ENCODE measurements at places on chromosomes 2 and 18.

- DNase-seq: no peak
These were observed 267.8 kb upstream of the NCKAP5 start for GRCh38 chr2:133835821-133836619.

DNA sequence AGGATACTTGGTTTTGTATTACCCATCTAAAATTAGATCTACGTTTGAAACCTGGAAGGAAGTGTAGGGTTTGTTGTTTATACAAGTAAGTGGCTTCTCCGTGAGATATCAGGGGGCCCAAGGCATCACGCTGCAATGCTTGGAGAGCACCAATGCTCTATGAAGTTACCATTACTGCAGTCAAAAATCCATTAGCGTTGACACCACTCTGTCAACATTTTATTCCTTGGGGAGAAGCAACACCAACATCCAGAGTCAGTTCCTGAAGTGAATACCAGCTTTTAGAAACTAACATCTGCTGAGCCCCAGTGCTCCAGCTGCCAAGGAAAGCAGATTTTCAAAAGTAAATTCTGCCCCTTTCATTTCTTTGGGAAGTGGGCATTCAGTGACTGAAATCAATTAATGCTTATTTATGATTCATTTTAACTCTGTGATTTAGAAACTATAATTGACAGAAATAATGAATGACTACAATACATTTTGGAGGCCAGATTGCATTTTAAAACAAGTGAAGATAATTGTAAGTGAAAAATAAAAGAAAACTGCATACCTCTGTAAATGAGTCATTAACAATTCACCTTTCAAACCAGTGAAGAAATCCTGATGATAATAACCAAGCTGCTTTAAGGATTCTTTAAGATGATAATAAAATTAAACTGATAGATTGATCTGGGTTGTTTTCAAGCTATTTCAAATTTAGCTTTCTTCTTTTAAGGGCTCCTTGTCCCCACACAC is 30.5 kb downstream of the LRP1B start:
- DNase-seq: no peak

DNA sequence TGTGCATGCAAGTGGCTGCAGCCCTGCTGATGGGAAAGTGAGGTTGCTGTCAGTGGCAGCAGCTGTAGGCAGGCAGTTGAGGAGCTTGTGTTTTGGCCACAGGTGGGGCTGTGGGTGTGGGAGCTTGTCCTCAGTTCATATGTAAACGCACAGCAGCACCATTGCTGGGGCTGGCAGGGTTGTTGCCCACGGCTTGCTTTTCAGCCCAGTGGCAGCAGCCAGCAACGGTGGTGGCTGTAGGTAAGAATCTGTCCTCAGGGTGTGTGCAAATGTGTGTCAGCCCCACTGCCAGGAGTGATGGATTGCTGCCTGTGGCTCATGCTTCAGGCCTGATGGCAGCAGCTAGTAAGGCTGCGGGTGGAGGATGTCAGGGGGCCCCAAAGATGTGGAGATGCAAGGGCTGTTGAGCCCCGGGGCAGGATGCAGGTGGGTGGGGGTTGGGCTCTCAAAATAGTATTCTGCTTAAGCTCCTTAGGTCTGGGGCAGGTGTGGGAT is 141.3 kb upstream of the THUMPD2 start:
- DNase-seq: no peak

DNA sequence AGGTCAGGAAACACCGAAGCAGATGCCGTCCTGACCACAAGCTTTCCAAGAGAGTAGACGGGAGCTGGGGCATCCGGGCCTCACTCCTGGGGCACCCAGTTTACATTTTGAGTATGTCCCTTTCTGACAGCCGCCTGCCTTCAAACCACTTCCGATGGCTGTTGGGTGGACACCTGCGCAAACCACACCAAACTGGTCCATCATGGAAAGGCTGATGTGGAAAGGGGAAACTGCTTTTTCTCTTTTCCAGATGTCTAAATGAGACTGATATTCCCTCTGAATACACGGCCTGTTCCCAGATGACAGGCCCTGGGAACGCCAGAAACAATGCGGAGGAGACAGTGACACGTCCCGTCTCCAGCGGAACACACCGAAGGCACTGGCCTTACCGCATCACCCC is 290.0 kb upstream of the SALL3 start:
- no peak for DNase-seq

DNA sequence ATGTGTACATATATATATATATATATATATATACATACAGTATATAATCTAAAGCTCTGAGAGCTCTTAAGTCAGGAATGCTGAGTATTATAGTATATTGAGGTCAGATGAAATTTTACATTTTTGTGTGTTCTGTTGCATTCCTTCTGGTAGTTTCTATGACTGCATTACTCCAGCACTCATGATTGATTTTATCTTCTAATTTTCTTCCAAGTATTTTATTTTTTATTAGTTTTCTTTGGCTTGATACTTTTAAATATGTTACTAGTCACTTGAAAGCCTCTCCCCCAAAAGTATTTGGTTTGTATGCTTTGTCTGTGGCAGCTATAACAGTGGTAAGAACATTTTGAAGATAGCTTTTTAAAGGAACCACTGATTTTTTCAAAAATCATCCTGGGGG is 25.0 kb downstream of the METTL21A start:
- DNase-seq: peak; percentile 20

DNA sequence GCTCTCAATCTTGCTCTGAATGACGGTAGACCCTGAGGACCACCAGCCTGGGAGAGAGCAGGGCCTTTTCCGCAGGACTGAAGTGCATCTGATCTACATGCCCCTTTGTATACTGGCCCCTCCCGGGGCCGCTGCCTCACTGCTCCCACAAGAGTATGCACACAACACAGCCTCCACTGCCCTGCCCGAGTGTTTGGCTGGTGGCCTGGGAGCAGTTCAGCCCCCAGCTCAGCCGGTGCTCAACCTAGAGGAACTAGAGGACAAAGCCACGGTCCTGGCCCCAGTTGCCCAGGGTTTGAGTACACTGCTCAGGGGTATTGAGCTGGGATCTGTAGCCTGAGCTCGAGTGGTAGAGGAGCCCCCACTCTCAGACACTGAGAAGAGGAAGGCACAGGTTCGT is 118.9 kb upstream of the CAB39 start:
- DNase-seq: no peak

- peak; percentile 77 for DNase-seq
These were observed 63.5 kb upstream of the RASGRP3 start for GRCh38 chr2:33412920-33413319.

DNA sequence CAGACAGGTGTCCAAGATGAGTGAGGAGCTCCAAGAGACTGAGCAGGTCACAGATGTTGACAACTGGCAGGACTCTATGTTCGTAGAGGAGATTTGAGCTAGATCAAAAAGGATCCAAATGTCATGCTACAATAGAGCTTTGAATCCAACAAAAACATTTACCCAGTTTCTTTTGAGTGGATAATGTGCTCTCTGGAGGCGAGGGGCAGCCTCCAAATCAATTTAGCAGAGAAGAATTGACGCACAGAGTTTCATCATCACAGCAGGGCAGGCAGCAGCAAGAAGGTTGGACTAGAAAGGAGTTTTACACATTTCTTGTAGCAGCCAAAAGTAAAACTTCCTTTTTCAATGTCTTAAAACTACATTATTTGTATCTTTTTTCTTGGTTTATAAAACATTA is 653.0 kb downstream of the RNF144A start:
- DNase-seq: no peak

DNA sequence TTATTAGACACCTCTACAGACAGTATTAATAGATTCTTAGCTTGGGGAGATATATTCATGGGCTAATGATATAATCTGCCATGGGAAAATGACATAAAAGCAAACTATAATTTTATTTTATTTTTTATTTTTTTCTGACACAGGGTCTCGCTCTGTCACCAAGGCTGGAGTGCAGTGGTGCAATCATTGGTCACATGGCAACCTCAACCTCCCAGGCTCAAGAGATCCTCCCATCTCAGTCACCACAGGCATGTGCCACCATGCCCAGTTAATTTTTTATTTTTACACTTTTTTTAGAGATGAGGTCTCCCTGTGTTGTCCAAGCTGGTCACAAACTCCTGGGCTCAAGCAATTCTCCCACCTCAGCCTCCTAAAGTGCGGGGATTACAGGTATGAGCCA is 39.3 kb downstream of the RTN4 start:
- no peak for DNase-seq

DNA sequence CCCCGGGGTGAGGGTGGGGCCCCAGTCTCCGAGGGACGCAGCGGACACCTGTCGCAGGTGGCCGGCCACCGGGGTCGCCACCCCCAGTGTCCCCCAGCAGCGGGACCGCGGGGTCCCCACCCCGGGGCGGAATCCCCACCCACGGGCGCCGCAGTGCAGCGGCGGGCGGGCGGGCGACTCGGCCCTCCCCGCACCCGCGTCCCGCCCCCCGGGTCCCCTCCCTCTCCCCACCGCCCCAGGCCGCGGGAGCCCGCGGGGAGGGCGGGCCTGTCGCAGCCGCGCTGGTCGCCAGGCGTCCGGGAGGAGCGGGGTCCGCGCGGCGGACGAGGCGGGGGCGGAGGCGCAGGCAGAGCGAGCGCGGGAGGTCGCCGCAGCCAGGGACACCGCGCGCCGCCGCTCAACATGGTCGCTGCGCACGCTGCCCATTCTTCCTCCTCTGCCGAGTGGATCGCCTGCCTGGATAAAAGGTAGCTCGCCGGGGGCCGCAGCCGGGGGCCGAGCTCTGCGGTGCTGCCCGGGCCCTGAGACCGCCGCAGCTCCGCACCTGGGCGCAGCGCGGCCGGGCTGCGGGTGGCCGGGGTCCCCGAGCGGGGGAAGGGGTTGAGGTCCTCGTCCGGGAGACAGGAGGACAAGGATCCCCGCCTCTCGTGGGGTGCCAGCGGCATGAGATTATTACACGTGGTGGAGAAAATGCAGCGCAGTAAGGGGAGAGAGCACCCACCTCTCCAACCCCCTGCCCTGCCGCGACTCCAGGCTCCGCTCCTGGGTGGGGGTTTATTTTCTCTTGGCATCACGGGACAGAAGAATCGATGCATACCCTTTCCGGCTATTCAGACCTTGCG is at the start of gene RAPGEF4:
Gene RAPGEF4, plus strand, starts transcription at position 264 of the 842 bp plus-strand sequence. Its CDS starts 139 bp downstream, at position 403.
- no peak for DNase-seq

GRCh38 chr2:19691892-19692291 is 209.9 kb downstream of the TTC32 start:
- DNase-seq: no peak

- DNase-seq: no peak
These were observed 50.6 kb downstream of the PSMD14 start for GRCh38 chr2:161358838-161359237.

DNA sequence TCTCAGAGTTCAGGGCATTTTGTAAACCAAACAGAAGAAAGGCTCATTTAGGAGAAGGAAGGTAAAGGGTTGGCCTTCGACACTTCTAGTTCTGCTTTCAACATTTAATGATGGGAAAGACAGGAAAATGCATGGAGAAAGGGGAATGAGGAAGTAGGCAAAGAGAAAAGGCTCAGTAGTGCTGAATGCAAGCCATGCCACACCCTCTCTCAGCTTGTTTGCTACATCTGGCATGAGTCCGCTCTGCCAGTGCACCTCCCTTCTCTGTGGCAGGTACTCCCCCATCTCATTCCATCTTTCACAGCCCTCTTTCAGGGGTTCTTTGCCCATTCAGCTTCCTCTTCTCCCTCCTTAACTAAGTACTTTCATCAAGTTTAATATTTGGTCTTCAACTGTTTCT is 120.9 kb upstream of the ITGB6 start:
- DNase-seq: no peak

DNA sequence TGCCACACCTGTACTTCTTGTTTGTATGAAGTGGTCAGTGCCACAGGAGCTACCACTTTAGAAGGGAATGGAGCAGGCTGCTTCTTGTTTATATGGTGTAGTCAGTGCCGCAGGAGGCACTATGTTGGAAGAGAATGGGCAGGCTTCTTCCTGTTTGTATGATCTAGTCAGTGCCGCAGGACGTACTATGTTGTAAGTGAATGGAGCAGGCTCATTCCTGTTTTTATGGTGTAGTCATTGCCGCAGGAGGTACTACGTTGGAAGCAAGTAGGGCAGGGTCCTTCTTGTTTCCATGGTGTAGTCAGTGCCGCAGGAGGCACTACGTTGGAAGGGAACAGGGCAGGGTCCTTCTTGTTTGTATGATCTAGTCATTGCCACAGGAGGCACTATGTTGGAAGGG is 27.3 kb downstream of the TPO start:
- no peak for DNase-seq

- DNase-seq: no peak
These were observed 794 bp downstream of the DLX2 start for GRCh38 chr2:172101821-172102390.

DNA sequence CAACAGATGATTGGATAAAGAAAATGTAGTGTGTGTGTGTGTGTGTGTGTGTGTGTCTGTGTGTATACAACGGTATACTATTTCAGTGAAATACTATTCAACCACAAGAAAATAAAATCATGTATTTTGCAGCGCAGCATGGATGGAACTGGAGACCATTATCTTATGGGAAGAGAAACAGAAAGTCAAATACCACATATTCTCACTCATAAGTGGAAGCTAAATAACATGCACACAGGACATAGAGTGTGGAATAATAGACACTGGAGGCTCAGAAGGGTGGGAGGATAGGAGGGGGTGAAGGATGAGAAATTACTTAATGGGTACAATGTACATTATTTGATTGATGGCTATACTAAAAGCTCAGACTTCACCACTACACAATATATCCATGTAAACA is 609.1 kb upstream of the SLC39A10 start:
- no peak for DNase-seq

DNA sequence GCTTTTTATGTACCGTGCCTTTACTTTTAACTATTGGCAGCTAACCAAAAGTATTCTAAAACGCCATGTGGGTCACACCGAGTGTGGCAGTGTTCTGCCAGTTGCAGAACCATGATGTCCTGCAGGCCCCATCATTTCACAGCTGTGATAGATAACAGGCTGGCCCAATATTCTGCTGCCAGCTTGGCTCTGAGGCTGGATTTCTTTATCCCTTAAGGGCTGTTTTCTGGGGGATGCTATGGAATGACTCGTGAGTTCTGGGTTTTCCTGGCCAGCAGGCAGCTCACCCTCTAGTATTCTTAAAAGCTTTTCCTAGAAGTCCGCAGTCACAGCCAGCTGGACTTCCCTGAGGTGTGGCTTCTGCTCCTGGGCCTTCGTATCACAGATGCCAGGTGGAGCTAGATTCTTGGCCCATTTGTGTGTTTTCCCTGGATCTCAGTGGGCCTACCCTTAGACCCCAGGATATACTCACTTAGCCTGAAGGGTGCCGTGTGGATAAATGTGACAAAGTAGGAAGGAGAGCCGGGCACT is 41.0 kb downstream of the FHOD3 start:
- no peak for DNase-seq

DNA sequence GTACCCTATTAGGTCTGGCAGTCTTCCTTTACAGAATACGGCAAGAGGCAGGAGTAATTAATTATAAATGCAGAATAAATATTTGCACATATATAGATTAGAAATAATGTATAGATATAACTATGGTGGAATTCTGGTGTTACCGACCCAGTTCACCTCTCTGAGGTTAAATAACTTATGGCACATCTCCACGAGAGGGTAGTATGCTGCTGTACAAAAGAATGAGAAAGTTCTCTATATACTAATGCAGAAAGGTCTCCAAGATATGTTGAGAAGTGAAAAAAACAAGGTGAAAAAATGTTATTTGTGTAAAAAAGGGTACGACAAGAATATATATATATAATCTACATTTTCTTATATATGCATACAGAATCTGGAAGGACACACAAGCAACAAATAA is 40.8 kb downstream of the MC2R start:
- no peak for DNase-seq
